ENCODE measurements at places on chromosomes 6 and 20. TPM values are rescaled to one million over a fixed set of nuclear protein-coding genes. Genes with fewer than 3 reads are reported as not detected.

- no peak for DNase-seq
Measured at GRCh38 chr20:62190639-62191411, 8.0 kb downstream of the MTG2 start.

DNA sequence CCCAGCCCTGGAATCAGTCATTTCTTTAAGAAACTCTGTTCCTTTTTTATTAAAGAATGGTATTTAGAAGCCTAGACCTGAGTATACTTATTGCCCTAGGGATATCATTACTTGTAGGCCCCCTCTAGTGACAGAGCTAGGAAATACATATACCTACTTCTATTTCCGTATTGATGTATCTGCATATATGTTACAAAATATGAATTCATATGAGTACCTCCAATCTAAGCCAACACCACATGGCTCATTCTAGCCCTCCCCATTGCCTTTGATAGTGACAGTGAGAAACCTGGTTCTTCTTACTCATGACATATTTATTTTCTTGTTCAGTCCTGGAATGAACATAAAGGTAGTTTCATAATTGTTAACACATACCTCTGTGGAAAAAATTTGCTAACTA is 137.2 kb downstream of the FARS2 start:
- DNase-seq, result no peak

The RBM24 gene
- total RNA-seq, result 3.2 TPM

The NOTCH4 gene
- 4.1 TPM for total RNA-seq
